ENCODE measurements at places on chromosomes 3 and 15. TPM values are rescaled to one million over a fixed set of nuclear protein-coding genes. Genes with fewer than 3 reads are reported as not detected.
A peak's percentile ranks its signal among the peaks of the same experiment; 100 is the strongest.

The CPLX3 gene
- 0.15 TPM for total RNA-seq

The CEMIP gene
- 1.1 TPM for total RNA-seq

GRCh38 chr3:118059096-118059495 lies 975.5 kb downstream of the IGSF11 start:
- no peak for DNase-seq

DNA sequence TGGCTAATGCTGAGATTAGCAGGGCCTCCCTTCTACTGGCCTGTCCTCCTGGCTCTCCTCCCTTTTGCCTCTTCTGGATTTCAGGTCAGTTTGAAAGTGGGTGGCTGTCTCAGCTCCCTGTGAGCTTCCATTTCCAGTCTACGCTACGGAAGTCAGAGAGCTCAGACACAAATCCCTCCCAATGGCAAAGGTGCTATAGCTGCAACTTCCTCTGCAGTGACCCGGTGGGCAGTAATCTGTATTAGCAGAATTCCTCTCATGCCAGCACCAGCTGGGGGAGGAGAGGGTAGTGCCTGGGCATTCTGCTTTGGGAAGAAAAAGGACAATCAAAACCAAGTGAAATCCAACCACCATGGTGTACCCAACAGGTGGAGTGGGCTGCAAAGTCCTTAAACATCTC lies 171.4 kb downstream of the STT3B start:
- DNase-seq, result no peak

The RBP2 gene
- 0.67 TPM for total RNA-seq

- no peak for DNase-seq
Measured at GRCh38 chr15:32709295-32710033, 8.3 kb upstream of the GREM1 start.

The GFM1 gene
- total RNA-seq, result 42.4 TPM

GRCh38 chr3:50167069-50167840 lies 12.1 kb downstream of the SEMA3F start:
- DNase-seq, result peak; percentile 56

- no peak for DNase-seq
Measured at GRCh38 chr3:60169755-60170154, 1081.5 kb downstream of the FHIT start.

- no peak for DNase-seq
Measured at GRCh38 chr15:45106002-45106790, 7.8 kb downstream of the DUOX2 start.

DNA sequence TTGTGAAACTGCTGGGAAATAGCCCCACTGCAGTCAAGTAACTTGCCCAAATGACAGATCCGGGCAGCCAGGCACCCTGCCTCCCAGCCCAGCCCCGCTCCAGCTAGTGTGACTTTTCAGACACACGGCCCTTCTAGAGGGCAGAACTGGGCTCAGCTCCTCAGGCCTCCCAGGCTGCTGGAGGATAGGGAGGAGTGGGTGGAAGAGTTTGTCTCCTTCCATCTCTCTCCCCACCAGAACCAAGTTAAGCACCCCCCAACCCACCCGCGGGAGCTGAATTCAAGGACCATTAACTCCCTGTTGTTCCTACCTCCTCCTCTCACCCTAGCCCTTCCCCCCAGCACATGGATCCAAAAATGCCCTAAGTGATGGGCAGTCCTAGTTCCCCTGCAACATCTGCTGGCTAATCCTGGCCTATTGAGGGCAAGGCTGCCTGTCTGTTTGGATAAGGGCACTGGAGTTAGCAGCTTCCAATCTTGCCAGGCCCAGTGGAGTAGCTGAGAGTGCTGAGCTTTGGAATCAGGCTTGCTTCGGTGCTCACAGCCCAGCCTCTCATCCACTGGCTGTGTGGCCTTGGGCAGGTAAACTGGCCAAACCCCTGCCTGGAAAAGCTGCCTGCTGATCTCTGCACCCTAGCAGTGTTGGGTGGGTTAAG lies 3.1 kb downstream of the CCDC33 start:
- no peak for DNase-seq

The TXNRD3 gene
- total RNA-seq, result 4.8 TPM

The SNTN gene
- 0.39 TPM for total RNA-seq

DNA sequence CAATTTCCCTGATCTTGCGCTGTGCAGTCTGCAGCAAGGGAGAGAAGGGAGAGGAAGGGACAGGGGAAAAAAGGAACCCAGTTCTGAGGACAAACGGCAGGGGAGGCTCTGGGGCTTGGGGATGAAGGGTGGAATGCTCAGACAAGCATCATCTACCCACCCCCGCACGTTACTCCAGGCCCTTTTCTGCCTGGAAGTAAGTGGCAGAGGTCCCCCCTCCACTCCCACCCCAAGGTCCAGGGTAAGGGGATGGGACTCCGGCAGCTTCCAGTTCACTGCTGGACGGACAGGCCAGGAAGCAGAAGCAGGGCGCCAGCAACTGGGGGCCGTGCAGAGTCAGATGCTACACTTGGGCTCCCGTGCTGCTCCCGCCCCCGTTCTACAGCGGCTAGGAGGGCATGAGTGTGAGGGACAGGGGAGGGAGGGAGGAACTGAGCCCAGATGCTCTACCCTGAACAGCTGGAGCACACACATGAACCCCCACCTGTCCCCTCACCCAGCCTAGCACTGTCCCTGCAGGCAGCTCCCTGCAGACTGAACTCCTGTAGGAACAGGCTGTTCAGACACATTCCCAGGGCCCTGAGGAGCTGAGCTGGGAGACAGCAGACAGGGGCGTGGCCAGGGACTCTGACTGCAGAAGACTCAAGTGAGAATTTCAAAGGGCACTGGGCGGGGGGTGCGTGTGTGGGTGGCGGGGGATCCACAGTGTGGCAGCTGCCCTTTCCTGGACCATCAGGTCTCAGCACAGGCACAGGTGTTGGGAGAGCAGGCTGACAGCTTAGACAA lies 59.7 kb downstream of the SENP2 start:
- no peak for DNase-seq

The TLR9 gene
- 0.42 TPM for total RNA-seq

DNA sequence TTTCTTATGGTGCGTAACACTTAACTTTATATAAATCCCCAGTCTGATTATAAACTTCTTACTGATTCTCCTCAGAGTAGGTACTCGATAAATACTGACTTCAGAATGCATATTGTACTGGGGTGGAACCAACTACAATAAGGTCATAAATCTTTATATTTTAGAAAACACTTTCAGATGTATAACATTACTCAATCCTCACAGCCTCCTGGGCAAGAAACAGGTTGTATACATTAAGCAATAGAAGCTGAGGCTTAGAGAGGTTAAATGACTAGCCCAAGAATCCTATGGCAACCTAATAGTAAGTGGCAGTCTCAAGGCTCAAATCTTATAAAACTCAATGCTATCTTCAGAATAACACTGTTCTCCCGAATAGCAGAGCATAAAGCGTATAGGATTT lies 9.1 kb downstream of the VPS13C start:
- no peak for DNase-seq

The APOD gene
- 27.4 TPM for total RNA-seq
